ENCODE measurements at places on chromosomes 3 and 15.
A peak's percentile ranks its signal among the peaks of the same experiment; 100 is the strongest.

- no peak for DNase-seq
Observed at GRCh38 chr3:112345681-112346080, 12.7 kb downstream of the CD200 start.

DNA sequence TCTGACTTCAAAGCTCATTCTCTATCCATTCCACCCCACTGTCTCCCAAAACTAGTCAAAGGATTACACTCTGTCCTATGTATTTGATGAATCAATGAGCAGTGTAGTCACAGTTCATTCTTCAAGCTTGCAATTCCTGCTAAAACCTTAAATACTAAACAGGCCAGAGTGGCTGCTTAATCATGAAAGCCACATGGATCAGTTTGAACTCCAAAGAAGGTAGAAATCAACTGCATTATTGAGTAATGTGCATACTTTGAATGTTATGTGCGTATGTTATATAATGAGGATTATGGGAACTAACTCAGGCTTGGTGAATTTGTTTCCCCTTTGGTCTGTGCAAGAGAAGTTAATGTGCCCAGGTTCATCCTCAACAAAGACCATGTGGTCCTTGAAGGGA, 45.4 kb downstream of the PRICKLE2 start:
- DNase-seq = no peak

DNA sequence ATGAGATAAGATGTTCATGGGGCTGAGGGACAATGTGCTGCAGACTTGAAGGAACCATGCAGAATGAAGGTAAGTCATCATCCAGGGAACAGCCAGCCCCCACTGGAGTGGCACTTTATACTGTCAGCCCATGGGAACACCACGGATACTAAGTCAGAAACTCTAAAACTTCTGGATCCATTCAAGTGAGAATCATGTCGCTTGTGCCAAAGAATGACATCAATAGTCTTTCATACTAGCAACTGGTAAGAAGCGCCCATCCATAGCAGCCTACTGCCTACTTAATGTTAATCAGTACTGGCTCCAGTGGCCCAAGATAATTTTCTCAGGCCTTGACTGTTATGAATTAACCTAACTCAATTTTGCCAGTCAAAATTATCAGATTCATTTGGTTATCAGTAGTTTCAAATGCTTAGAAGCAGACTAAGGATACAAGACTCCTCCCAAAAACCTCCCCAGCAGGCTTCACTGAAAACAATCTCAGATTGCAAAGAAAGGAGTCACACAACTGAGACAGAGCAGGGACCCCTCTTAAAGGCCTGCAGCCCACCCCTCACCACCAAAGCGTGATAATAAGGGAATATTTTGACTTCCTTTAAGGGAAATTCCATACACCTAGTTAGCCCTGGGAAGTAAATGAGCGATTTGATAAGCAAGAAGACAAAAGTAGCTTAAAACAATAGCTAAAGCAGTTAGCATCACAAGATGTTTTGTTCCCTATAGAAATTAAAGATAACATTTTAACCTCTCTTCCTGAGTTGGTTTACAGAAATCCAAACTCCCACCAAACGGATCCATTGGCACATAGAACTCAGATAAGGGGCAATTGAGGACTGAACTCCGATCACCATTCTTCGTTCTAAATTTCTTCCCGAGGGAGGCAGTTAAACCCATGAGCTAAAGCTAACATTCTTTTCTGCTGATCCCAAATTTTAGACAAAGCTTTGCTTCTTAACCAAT, 98.8 kb downstream of the TGFBR2 start:
- no peak for DNase-seq

- DNase-seq = no peak
Observed at GRCh38 chr15:73286311-73286710, 82.4 kb downstream of the HCN4 start.

DNA sequence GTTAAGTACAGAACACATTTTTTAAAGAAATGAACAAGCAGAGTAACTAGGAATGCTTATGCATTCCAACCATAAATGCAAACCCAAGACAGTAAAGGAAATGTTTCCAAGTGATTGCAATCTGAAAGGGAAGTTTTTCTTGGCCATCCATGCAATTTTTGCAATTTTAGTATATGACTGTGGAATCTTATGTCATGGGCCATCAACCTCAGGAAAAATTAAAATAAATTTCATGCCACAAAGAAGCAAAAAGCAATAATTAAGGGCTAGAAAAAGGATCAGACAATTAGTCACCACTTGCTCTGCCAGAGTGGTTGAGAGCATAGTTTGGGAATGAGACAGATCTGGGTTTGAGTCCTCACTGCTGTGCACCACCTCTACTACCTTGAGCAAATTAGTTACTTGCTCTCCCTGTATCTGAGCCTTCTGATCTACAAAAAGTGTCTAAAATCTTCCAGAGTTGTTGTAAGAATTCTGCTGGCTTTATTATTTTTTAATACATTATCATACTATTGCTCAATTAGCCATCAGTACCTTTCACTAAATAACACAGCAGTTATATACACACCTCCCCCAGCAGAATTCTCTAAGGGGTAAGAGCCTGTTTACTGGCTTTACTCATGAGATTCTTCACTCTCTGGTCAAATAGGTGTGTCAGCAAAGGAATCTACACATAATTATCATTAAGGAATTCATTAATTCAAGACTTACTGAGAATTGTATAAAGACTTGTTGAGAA, 49.7 kb upstream of the FBN1 start:
- DNase-seq = no peak

DNA sequence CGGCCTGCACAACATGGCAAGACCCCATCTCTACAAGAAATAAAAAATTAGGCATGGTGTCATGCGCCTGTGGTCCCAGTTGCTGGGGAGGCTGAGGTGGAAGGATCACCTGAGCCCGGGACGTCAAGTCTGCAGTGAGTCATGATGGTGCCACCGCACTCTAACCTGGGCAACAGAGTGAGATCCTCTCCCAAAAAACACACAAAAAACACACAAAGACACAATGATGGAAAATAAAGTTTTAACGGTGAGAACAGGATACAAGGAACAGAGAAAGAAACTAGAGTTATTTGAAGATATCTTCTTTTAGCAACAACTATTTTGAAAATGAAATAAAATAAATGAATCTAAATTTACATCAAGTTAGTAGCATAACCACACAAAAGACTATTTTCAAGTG, 12.0 kb downstream of the CLASP2 start:
- no peak for DNase-seq

GRCh38 chr3:195062866-195063540, 208.0 kb downstream of the XXYLT1 start:
- DNase-seq = no peak

DNA sequence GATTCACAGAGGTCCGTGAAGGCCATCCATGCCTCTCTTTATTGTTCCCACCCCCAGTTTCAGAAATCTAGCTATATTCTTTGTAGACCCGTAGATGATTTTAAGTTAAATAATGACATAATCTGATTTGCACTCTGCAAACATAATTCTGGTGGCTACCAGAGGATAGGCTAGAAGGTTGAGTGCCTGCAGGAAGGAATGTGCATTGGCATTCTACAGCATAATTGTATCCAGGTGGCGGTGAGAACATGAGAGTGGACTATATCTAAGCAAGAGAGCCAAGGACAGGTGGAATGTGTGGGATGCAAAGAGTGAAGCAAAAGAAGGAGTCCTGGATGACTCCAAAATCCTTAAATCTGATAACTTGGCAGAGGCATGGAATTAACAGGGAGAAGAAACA, 298.5 kb upstream of the MME start:
- DNase-seq = no peak

DNA sequence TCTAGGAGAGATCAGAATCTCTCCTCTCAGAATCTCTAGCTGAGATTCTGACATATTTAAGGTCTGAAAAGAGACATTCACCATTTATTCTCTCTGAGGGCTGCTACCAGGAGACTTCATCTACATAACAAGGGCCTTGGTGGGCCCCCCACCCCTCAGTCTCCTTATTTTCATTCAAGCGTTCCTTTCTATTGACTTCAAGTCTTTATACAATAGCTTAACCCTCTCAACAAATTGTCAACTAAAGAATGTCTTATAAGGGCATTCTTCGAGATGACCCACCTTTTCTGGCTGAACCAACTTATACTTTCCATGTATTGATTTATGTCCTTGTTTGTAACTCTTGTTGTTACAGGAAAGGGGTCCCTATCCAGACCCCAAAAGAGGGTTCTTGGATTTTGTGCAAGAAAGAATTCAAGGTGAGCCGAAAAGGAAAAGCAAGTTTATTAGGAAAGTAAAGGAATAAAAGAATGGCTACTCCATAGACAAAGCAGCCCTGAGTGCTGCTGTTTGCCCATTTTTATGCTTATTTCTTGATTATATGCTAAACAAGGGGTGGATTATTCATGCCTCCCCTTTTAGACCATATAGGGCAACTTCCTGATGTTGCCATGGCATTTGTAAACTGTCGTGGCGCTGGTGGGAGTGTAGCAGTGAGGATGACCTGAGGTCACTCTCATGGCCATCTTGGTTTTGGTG, 209.5 kb upstream of the ALCAM start:
- no peak for DNase-seq

GRCh38 chr3:192715126-192715525, 12.2 kb downstream of the FGF12 start:
- DNase-seq = no peak

- no peak for DNase-seq
Observed at GRCh38 chr3:179476215-179476614, 24.9 kb upstream of the GNB4 start.

- no peak for DNase-seq
Observed at GRCh38 chr15:90872486-90873184, 4.2 kb downstream of the FURIN start.

- peak; percentile 93 for DNase-seq
Observed at GRCh38 chr3:57948781-57949242, 59.4 kb upstream of the FLNB start.

- DNase-seq = no peak
Observed at GRCh38 chr3:123347205-123347604, 101.7 kb downstream of the ADCY5 start.

DNA sequence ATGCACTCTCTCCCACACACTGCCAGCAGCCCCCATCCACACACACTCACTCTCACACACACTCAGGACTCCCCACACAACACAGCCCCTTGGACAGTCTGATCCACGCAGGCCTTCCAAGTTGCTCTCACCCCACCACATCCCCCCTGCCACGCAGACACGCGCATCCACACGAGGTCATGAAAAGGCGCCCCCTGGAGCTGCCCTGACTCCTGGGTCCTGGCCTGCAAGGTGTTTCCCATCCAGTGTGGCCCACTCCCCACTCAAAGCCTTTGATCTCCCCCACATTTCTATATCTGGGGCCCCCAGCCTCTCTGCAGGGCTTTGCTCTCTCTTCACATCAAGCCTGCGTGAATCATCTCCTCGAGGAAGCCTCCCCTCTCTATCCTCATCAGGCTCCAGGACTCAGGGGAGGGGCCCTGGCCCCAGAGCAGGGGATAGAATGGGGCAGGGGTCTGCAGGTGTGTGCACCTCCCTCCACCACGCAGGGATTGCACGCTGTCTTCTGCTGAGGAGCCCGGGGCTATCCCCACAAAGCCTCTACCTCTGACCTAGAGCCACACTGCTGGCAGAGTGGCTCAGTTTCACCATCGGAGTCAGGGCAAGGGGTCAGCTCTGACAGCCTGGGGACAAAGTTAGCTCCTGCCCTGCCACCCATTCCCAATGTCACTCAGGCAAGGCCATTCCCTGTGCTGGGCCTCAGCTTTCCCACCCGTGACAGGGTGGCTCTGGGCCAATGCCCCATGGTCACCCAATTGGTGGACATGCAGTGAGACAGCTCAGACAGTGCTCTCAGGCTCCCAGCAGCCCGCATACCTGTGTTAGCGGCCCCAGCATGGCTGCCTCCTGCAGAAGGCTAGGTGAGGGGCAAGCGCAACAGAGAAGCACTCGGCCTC, 6.4 kb downstream of the MYL3 start:
- DNase-seq = no peak

DNA sequence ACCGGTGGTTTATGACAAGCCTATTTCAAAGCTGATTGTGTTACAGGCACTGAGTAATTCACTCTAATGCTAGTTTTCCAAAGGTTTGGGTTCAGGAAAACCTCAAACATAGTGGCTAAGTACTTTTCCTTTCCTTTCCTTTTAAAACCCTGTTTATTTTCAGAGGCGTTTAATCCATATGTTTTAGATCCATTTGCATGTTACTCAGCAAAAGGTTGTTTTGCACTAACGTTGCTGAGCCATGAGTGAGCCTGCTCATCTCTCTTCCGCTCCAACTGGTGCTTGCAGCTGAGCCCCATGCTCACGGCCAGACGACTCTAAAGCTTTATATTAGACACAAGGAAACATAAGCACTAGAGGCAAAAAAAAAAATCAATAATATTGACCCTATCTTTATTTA, 9.4 kb downstream of the CEMIP start:
- no peak for DNase-seq

GRCh38 chr3:96259-96658, 100.3 kb upstream of the CHL1 start:
- DNase-seq = no peak

DNA sequence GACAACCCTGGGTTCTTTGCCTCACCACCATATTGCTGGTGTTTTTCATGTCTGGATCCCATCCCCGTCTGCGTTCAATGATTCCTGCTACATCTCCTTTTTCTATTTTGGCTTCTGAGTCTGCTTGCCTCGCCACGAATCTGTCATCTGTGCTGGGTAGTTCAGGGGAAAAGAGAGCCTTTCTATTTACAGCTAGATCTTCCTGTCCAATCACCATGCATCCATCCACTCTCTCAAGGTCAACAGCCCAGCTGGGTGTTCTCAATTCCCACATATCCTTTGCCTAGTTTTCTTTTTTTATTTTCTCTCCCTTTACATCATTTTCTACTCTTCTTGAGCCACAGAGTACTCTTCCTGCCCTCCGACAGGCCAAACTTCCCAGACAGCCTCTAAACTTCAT, 104.8 kb upstream of the RAD18 start:
- no peak for DNase-seq

DNA sequence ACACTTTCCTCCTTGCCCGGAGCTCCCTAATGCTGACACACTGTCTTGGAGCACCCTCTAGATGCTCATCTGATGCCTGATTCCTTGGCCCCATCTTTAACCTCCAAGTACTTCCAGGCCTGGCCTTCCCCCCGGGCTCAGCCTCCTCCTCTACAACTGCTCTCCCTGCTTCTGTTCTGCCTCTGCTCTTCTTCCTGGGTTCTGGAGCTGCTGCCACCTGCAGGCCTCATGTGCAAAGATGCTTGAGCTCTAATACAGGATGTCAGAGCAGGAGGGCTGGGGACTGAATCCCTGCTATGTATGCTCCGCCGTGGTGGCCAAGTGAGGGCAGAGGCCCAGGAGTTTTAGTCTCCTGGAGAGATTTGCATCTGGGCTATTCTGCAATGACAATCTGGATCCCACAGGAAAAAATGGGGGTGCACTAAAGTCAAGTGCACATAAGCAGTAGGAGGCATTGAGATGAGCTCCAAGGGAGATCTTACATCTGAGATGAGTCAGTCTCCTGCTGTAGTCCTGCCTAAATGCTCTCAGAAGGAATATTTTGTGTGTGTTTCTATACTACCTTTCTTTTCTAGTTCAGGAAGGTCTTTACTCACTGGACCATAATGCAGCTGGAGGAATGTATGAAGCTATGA, 296.3 kb downstream of the UACA start:
- peak; percentile 75 for DNase-seq
